ENCODE measurements at places on chromosomes 5 and 9.

DNA sequence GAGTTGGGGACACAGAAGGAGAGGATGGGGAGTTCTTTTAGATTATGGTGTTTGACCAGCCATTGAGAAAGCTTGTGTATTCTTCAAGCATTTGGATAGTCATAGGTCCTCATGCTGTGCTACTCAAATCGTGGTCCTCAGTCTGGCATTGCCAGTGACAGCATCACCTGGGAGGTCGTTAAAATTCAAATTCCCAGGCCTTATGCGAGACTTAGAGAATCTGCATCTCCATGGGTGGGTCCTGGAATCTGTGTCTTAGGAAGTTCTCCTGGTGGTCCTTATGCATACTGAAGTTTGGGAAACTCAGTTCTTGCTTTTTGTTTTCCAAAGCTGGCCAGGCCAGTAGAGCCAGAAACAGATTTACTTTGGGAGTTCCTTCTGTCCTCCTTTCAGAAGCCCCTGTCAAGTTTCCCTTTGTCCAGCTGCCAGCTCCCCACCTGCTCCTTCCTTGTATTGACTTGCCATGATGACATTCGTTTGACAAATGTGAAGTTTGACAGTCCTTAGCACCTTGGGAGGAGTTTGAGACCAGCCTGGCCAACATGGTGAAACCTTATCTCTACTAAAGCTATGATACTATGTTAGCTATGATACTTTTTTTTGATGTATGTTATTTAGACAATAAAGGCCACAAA lies 95.6 kb downstream of the PALM2AKAP2 start:
- DNase-seq = no peak

DNA sequence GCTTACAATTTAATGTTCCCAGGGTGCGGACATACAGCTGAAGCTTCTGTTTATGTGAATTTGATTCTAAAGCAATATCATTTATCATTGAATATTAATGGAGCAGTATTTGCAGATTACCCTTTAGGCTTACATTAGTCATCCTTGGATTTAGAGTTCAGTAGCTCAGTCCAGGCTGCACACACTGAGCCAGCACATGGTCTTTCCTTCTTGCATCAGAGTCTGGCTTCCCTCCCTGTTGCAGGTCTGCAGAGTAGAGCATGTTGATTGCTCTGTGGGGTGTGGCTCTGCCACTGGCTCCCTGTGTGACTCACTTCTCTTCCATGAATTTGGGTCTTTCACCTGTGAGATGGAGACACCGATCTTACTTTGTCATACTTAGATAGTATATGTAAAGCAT lies 36.8 kb downstream of the NSG2 start:
- no peak for DNase-seq

- no peak for DNase-seq
Observed at GRCh38 chr5:137901011-137901817, 12.0 kb downstream of the PKD2L2 start.

DNA sequence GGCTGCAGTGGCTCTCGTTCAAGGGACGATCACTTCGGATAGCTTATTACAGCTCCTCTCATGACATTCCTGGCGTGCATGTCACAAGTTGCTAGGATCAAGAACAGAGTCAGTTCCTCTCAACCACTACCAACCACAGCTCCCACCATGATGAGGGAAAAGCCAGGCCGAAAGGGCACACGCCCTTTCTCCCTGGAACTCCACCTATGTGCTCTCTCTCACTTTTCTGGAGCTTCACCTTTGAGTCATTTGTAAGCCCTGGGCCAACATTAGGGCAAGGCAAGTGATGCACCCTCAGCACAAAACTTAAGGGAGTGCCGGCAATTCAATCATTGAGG lies 1.6 kb downstream of the SPACA9 start:
- no peak for DNase-seq

- no peak for DNase-seq
Observed at GRCh38 chr9:93730217-93730616, 153.8 kb downstream of the PHF2 start.

- no peak for DNase-seq
Observed at GRCh38 chr9:31535651-31536050, 848.8 kb upstream of the ACO1 start.
